Suppressor macrophage treated with lipopolysaccharide for 1 hour (primary cell): ENCODE measurements at places on chromosomes 12 and 14.

DNA sequence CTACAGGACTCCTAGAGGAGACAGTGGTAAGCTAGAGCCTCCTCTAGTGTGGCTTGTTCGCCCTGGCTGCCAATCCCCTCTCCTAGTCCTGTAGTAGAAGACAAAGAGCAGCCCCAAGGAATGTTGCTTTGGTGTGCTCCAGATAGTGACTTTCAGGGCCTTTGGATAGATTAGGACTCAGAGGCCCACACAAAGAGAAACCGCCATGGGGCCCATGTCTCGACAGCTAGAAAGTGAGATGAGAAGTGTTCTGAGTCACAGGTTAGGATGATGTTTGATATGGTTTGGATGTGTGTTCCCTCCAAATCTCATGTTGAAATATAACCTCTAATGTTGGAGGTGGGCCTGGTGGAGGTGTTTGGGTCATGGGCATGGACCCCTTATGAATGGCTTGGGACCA is 51.8 kb upstream of the JDP2 start:
- DNase-seq = no peak

GRCh38 chr14:20515846-20516245 is 10.5 kb downstream of the RNASE10 start:
- DNase-seq = no peak

GRCh38 chr12:104165801-104166200 is 27.8 kb upstream of the NFYB start:
- no peak for DNase-seq

DNA sequence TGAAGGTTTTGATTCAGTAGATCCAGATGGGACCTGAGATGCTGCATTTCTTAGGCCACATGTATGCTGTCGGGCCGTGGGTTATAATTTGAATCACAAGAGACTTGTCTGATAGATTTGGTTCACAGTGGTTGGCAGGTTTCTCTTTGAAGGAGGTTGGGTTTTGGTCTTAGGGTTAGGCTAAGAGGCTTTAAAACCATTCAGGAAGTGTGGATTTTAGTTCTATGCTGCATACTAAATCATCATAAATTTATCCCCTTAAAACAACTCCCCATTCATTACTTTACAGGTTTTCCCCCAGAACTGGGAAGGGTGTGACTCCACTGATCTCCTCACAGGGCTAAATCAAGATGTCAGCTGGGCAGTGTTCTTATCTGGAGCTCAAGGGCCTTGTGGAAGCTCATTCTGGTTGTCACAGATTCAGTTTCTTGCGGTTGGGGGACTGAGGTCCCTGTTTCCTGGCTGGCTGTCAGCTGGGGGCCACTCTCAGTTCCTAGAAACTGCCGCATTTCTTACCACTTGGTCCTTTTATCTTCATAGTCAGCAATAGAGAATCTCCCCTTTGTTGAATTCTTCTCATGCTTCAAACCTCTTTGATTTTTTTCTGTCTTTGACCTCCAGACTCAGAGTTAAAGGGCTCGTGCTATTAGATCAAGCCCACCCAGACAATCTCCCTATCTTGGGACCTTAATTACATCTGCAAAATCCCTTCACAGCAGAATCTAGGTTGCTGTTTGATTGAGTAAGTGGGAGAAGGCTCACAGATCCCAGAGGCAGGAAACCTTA is 20.6 kb upstream of the PCNX1 start:
- peak; percentile 74 for DNase-seq

- DNase-seq = no peak
Measured at GRCh38 chr12:78035901-78036606, 205.4 kb downstream of the NAV3 start.

GRCh38 chr14:67630938-67631337 is 11.2 kb downstream of the ARG2 start:
- no peak for DNase-seq

GRCh38 chr12:85920324-85920947 is 46.3 kb downstream of the NTS start:
- DNase-seq = peak; percentile 66

- DNase-seq = no peak
Measured at GRCh38 chr12:68839183-68840147, 31.5 kb downstream of the MDM2 start.

DNA sequence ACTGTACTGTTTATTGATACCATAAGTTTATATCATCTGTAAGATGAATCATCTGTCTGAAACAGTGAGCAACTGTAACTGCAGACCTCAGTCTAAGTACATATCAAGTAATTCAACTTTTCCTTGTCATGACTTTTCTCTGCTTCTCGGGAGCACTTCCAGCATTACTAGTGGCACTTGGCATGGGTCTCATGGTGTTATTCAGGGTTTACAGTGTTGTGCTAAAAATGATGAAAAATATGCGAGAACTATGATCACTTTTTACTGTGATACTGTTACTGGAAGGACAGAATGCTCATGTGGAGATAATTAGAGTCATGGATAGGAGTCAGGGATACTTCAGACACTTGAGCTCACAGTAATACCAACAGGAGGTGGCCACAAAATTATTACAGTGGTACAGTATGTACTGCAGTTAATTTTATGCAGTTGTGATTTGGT is 8.3 kb downstream of the KTN1 start:
- DNase-seq = no peak

- peak; percentile 73 for DNase-seq
Measured at GRCh38 chr12:122413516-122414404, 8.7 kb downstream of the CLIP1 start.

GRCh38 chr14:60212503-60213371 is 36.3 kb upstream of the PPM1A start:
- DNase-seq = no peak

DNA sequence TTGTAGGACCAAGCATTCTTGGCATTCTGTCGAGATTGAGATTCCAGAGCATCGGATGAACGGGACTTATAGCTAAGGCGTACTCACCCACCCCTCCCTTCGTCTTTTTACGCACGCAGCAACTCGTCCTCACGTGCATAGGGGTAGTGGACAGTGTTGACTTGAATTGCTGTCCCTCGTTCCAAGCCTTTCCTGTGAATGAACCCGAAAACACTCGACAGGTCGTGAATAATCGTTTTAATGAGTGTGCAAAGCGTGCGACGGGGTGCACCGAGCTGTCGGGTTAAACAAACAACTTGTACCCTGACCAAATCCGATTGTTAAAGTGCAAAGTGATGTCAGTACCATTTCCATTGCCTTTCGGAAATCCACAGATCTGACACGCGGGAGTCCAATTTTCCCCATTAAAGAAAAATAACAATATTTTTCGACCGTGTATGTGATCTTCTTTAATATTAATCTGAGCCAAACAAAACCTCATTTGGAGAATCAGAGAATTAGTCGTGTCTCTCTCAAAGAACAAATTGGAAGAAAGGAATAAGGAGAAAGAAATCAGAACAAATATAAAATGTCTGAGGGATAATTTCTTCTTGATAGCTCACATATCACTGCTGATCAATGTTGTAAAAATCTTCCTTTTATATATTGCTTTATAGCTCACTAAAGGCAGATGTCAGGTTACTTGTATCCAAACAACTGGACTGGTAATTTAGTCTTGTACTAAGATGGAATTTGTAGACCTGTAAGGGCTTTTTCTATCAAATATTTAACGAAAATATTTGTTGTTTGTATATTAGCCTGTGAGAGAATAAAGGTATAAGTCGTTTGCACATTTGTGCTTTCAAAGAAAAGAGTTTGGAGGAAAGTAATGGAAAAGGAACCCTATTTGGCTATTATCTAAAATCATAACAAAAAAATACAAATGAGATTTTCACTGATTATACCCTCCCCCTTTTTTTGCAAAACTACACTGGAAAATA is 11.8 kb downstream of the FOXG1 start:
- no peak for DNase-seq

DNA sequence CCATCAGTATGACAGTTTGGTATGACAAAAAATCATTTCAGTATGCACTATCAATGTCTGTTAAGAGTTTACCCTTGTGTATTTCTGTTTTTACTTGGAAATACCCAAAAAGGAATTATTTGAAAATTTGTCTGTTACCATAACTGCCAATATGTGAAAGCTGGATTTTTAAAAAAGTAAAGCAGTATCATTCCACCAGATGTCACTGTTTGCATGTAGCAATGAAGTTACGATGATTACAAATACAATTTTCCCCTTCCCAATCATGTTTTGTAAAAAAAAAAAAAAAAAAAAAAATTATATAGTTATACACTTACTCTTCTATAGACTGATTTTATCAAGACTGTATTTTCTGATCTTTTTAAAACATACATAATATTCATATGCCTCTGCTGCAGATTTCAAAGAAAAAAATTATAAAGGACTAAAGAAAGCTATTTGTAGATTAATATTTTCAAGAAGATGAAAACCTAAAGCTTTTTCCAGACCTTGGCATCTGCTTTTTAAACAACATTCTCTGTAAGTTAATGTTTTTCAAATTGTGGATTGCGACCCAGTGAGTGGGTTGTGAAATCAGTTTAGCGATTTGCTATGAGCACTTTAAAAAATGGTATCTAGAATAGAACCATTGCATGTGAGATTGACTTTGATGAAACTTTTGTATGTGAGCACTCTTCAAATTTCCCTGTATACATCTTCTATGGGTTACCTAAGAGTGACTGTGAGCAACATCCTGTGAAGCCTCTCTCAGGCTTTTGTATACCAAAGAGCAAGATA is 114.2 kb downstream of the TTC6 start:
- DNase-seq = no peak

GRCh38 chr14:22689199-22689598 is 45.0 kb upstream of the OR6J1 start:
- peak; percentile 85 for DNase-seq

DNA sequence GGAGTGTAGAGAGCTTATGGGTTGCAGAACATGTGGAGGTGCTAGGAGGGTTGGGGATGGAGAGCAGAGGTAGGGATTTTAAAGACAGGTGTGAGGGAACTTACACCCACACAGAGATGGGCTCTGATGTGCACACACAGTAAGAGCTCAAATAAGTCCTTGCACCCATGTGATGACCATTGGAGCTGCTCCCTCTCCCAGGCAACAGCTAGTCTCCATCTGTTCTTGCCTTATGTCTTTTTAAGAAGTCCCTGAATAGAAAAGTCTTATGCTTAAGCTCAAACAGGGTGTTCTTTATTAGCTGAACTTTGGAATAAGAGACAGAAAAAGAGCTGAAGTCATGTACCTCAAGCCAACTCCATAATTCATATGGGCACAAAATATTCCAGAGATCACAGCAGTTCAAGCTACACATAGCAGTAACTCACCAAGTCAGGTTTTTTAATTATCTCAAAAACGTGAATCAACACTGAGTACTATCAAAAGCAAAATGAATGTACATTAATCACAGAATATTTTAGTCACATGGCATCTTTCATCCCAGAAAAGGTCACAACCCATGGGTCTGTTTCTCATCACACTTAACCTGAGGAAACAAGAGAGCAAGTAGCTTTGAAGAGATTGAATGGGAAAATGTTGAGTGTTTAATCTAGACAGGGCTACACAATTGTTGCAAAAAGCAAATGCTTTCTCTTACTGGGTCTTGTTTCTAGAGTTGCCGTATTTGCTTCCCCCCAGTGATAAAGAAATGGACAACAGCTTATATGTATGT is 1513.6 kb upstream of the SEL1L start:
- no peak for DNase-seq

DNA sequence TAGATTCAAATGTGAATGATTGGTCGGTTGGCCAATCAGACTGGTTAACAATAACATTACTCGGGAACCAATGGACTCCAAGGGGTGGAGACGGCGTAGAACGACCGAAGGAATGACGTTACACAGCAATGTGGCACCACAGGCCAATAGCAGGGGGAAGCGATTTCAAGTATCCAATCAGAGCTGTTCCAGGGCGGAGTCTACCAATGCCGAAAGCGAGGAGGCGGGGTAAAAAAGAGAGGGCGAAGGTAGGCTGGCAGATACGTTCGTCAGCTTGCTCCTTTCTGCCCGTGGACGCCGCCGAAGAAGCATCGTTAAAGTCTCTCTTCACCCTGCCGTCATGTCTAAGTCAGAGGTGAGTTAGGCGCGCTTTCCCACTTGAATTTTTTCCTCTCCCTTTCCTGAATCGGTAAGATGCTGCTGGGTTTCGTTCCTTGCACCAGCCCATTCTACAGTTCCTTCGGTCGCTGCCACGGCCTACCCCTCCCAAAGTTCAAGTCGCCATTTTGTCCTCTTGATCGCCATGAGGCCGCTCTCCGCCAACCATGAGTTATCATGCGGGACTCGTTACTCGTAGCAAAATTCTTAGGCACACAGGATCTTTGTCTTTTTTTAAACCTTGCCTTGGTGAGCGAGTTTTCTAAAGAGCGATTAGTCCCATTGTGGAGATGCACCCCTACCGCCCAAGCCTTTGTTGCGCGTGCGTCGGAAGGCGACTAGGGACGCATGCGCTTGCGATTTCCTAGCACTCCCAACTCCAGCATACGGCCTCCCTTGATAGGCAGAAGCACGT is at the start of gene HNRNPA1:
TSS of gene HNRNPA1 (plus strand) at position 259 of the 793 bp plus-strand sequence. CDS start at position 341, 82 bp downstream.
- DNase-seq = peak; percentile 100

DNA sequence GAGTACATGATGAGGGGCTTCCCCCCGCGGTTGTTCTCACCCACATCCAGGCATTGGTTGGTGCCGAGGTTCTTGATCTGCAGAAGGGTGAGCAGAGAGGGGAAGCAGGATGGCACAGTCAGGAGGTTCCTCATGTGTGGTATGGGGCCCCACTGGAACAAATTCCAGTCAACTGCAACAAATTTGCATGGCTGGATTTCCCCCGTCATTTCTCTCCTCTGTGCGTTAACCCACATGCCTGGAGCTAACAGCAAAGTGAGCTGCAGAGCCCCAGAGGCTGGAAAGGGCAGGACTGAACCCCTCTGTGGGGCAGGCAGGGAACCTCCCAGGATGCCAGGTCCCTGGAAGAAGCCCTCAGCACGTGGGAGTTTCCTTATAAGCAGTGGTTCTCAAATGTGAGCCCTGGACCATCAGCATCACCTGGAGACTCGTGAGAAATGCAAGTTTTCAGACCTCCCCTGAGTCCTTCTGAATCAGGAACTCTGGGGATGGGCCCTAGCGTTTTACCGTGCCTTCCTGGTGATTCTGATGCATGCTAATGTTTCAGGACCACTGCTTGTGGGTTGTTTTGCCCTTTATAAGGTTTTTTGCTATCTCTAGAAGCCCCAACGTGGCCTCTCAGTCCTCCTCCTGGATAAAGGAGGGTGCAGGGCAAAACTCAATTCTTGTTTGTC is 11.0 kb upstream of the CELA1 start:
- peak; percentile 70 for DNase-seq

GRCh38 chr12:26044007-26044394 is 80.8 kb downstream of the BHLHE41 start:
- no peak for DNase-seq

GRCh38 chr12:56658921-56659320 is 13.1 kb upstream of the ATP5F1B start:
- DNase-seq = peak; percentile 40

DNA sequence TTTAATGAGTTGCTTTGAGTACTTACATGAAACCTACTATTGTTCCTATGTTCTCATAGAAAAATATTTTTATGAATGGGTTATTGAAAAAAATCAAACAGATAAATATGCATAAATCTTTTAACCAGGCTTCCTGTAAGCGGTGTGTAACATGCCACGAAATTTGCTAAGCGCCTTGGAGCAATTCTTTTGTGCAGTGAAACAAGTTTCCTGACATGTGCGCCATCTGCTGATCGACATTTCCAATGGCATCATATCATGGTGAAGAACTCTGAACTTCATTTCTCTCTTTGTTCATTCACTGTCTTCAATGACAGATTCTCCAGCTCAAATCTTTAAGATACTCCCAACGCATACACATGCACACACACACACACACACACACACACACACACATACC is 145.6 kb upstream of the NAV3 start:
- DNase-seq = peak; percentile 39

GRCh38 chr12:20105943-20106342 is 262.4 kb upstream of the PDE3A start:
- no peak for DNase-seq

GRCh38 chr12:121766290-121767039 is 27.0 kb downstream of the RHOF start:
- DNase-seq = no peak

- DNase-seq = no peak
Measured at GRCh38 chr12:126248871-126249403, 1183.7 kb downstream of the AACS start.
